ENCODE measurements at places on chromosomes 6 and 20.

GRCh38 chr20:63766695-63767426 lies 27.3 kb downstream of the SLC2A4RG start:
- no peak for DNase-seq

DNA sequence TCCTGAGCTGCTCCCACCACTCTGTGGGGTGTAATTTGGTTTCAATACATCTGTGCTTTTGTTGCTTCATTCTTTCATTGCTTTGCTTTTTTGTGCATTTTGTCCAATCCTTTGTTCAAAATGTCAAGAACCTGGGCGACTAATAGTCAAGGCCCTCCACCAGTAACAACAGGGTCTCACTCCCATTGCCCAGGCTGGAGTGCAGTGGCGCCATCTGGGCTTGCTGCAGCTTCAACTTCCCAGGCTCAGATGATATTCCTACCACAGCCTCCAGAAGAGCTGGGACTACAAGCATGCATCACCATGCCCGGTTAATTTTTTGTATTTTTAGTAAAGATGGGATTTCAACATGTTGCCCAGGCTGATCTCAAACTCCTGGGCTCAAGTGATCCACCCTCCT lies 169.2 kb downstream of the EYA2 start:
- no peak for DNase-seq

- no peak for DNase-seq
Observed at GRCh38 chr6:51241376-51241775, 422.7 kb downstream of the TFAP2B start.

DNA sequence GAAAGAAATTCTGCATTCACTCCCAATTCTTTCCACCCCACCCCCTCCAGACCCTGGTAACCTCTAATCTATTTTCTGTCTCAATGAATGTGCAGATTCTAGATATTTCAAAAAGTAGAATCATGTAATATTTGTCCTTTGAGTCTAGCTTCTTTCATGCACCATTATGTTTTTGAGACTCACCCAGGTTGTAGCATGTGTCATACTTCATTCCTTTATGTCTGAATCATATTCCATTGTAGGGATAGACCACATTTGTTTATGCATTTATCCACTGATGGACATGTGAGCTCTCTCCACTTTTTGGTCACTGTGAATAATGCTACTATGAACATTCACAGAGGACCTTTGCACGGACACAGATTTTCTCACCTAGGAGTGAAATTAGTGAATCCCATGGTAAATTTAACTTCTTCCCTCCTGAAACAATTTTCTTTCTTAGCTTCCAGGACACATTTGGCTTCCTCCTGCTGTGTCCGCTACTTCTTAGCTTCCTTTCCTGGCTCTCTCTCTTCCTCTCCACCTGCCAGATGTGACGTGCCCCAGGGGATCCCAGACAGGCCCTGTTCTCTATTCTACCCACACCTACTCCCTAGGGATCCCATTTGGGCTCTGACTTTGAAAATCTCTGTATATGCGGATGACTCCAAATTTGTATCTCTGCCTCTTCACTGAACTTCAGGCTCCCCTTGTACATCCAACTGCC lies 24.1 kb upstream of the ARFGEF2 start:
- DNase-seq = no peak

- DNase-seq = no peak
Observed at GRCh38 chr6:98572579-98572978, 261.8 kb upstream of the POU3F2 start.

DNA sequence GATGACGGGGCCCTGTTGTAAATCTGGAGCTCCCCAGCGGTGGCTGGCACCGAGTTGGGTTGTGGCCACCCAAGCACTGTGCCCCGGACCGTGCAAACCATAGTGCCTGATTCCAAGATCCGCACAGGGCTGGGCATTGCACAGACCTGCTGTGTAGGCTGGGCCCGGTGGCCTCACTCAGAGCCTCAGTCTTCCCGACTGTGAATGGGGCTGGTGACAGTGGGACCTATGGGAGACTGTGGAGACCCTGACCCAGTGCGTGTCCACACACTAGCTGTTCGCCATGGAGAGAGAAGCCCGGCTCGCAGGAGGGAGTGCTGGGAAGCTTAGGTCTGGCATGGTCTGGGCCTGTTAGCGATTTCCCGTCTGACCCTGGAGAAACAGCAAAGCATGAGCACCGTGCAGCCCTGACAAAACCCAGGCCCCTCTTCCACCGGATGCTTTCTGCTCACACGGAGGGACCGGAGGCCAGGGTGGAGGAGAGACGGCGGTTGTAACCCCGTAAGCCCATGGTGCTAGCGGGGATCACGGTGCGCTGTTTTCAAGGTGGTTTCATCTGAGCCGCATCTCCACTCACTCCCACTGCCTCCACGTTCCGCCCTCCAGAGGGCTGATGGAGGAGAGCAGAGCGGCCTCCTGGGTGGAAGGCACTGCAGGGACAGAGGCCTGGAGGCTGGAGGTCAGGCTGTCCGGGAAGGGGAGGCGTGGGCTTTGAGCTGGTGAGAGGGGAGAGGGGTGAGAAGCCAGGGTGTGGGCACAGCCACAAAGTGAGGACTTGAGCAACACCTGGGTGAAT lies 52.2 kb downstream of the SRC start:
- no peak for DNase-seq

DNA sequence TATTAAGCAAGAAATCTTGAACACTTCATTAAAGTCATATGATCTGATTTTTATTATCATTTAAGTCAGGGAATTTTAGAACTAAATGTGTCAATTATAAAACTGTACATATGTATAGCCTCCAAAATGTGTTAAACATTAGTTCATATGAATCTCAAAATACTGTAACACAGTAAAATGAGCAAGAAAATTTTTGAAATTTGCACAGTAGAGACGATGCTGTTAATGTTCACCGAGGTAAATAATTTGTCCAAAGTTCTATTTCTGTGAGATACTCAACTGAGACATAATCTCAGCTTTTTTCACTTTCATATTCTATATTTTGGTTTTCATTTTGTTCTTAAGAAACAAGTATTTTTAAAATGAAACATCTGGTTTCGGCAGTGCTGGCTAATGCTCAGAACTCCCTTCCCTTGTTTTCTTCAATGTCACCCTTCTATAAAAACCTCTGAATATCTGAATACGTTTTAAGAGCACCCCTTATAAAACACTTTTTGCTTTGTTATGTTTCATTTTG lies 353.1 kb downstream of the LAMA2 start:
- no peak for DNase-seq

GRCh38 chr6:156306531-156306930 lies 470.6 kb upstream of the ARID1B start:
- no peak for DNase-seq

DNA sequence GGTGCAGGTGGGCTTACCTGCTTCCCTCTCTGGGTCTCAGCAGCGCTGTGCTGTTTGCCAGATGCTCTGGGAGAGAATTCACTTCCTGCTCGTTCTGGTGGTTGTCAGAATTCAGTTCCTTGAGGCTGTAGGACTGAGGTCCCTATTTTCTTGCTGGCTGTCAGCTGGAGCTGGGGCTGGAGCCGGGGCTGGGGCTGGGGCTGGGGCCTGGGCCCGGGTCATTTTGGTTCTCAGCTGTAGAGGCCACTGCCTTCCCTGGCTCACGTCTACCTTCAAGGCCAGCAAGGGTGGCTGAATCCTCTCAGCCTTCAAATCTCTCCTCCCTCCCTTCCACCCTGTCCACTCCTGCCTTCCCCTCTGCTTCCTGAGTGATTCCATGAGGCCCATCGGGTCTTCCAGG lies 16.8 kb upstream of the PHACTR3 start:
- no peak for DNase-seq

DNA sequence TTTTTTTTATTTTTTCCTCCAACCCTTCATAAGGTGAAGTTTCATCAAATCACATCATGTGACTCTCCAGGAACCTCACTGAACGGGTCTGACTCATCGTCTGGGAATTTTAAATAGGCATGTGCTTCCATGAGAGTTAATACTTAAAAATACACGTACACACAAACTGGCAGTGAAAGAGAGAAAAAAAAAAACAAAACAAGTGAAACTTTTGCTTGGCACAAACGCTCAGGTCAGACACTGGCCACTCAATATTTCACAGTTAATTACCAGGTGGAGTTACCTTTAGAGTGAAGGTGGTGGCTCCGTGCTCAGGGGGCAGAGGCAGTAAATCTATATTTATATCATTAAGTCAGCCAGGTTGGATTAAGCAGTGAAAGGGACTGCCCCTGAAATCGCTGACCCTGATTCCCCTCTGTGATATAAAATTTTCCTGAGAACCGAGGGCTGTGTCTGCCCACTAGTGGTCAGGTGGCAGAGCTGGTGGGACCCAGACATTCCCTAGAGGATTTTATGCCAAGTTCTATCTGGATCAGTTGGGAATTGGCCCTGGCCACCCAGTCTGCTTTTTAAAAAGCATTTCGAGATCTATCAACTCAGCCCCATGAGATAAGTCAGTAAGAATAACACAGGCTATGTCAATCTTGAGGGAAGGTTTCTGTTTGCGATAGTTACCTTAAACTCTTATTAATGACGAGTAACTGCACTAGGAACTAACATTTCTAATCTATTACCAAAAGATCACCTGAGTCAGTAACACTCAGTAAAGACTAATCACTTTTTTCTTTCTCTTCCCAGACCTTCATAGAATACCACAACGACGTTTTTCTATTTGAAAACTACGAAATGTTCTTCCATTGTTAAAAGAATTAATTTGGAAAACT lies 259.1 kb downstream of the HDGFL1 start:
- DNase-seq = peak; percentile 48

All from SHP77 (cell line).